ENCODE measurements at places on chromosomes 13 and 19.
A peak's percentile ranks its signal among the peaks of the same experiment; 100 is the strongest.

- peak; percentile 30 for DNase-seq
Observed at GRCh38 chr13:55517312-55517711, 1623.4 kb upstream of the PRR20A start.

- DNase-seq = no peak
Observed at GRCh38 chr13:21902709-21903098, 231.8 kb downstream of the FGF9 start.

- DNase-seq = no peak
Observed at GRCh38 chr13:104025303-104025702, 959.1 kb upstream of the SLC10A2 start.

GRCh38 chr13:96780105-96780504 is 214.2 kb downstream of the OXGR1 start:
- no peak for DNase-seq

- DNase-seq = no peak
Observed at GRCh38 chr13:99374994-99375737, 68.0 kb upstream of the GPR183 start.

- DNase-seq = peak; percentile 64
Observed at GRCh38 chr13:30806784-30807183, 71.4 kb downstream of the ALOX5AP start.

DNA sequence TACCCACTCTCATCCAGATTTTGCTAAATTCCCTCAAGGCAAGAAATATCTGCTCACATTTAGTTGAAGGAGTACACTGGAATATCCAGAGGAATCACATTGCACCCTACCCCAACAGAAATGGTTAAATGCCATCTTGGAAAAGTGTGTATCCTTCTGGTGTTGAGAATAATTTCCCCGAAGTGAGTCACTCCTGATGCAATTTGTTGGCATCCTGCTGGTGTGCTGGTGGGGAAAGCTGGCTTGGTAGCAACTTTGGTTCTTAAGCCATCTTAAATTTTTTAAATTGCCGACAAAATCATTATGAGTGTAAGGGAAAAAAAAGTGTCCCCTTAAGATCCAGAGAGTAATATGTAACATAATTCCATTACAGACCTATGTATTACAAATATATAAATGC is 337.3 kb upstream of the DACH1 start:
- peak; percentile 5 for DNase-seq

- DNase-seq = no peak
Observed at GRCh38 chr13:24184265-24184841, 23.8 kb downstream of the SPATA13 start.

DNA sequence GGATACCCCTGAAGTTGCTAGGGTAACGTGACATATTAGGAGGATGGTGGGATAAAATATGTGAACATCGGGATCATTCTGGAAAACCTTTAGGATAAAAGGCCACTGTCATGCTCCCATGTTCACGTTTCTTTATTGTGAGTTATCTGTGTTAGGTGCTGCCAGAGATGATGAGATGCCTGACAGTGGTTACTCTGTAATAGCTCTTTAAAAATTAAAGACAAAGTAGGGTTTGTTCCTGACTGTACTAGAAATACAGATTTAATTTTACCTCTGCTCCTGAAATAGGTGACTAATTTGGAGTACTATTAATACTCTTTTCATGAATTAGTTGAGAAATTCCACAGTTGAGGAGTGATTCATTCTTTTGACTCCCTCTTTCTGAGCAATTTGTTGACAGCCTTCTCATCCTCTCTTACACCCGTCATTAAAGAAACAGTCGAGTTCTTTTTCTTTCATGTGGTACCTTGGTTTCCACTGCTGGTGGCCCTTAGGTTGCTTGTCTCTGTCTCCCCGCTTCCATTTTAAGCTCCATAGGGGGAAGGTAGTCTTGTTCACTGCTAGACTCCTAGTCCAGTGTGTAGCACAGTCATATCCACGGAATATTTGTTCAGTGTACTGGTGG is 28.4 kb downstream of the SAE1 start:
- peak; percentile 54 for DNase-seq

DNA sequence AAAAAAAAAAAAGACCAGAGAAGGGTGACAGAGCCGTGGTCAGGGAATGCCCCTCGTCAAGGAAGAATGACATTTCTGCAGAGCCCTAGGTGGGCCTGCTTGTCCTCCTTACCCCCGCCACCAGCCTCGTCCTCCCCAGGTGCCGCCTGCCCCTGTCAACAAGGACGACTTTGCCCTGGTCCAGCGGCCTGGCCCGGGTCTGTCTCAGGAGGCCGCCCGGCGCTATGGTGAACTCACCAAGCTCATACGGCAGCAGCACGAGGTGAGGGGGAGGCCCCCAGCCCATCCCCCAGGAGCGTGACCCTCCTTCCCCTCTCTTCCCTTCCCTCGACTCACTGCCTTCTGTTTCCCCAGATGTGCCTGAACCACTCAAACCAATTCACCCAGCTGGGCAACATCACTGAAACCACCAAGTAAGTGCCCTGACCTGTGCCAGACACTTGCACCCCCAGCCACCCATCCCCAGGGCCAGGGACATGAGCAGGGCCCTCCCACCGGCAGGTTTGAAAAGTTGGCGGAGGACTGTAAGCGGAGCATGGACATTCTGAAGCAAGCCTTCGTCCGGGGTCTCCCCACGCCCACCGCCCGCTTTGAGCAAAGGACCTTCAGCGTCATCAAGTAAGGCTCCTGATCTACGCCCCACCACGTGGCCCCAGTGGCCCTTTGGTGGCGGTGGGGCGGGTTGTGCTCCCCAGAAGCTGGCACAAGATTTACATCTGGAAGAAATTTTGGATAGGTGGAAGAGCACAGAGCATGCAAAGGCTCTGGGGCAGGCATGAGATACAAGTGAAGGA is 14.8 kb downstream of the PODNL1 start:
- no peak for DNase-seq

GRCh38 chr13:49641801-49642291 is 13.5 kb downstream of the ARL11 start:
- peak; percentile 71 for DNase-seq

GRCh38 chr13:75308222-75308621 is 173.7 kb downstream of the TBC1D4 start:
- no peak for DNase-seq

- no peak for DNase-seq
Observed at GRCh38 chr13:19053561-19053960, 128.1 kb downstream of the TUBA3C start.

Data from RKO (cell line).